Chondrocyte (in vitro differentiated cells): ENCODE measurements at places on chromosomes 3 and 15.
A peak's percentile ranks its signal among the peaks of the same experiment; 100 is the strongest.

DNA sequence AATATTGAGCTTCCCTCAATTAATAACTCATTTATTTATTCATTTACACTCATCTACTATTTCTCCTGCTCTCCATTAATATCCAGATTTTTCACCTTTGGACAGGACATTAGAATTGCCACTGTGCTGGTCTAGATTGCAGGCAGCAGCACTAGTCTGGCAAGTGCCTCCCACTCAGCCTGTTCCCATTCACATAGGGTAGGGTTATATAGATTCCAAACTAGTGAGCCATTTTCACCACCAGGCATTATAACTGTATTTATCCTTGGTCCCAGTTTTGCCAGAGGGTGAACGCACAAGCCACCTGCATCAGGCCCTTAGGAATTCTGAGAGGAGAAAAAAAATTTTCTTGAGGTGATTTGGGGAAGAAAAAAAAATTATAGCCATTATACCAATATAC lies 44.5 kb downstream of the ANAPC13 start:
- no peak for DNase-seq

DNA sequence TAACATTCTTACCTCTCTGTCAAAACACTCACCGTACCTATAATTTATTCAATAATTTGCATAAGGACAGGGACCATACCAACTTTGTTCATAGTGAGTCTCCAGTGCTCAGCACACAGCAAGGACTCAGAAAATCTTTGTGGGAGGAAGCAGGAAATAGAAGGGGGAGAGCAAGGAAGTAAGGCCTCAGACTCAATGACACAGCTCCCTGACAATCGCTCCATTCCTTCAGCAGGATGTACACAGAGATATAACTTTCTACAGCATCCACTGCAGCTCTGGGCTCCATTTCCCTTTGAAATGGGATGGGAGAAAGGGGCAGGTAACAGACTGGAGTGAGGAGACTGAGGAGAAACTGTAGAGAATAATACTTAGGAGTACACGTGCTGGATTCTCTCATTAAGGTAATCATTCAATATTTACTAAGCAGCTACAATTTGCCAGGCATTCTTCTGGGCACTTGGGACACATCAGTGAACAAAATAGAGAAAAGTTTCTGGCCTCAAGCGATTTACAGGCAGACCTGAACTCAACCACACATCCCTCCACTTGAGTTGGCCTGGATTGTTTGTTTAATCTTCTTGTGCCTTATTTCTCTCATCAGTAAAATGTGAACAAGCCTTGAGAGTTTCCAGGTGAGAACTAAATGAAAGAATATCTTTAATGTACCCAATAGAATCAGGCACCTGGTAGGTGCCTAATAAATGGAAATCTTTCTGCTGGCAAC lies 330.3 kb upstream of the THBS1 start:
- DNase-seq: no peak

GRCh38 chr15:62877276-62877857 lies 165.2 kb upstream of the TPM1 start:
- no peak for DNase-seq

GRCh38 chr3:193783166-193783896 lies 190.3 kb downstream of the OPA1 start:
- DNase-seq: no peak

DNA sequence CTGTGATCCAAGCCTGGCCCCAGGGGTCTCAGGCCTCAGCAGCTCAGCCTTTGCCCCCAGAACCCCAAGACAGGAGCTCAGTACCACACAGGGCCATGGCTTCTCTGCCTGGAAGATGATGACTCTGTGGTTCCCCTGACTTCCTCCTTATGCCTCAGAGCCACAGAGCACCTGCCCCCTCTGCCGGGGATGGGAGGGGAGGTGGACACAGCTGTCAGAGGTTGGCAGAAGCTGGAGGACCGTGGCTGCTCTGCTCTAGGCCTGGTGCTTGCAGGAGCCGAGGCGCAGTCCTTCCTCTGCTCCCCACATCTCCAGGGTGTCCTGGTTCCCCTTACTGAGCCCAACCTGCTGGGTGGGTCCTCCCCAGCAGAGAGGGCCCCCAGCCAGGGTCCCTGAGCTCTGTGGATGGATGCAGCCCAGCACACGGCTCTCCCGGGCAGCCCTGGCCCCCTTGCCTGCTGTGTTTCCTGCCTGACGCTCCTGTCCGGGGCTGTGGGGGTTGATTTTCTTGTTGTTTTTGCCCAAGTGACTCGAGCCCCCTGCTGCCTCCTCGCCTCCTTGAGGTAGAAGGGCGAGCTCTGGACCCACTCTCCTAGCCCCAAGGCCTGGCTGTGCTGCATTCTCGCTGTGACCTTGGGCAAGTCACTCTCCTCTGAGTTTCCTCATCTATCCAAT lies 36.6 kb downstream of the PSTPIP1 start:
- DNase-seq: peak; percentile 78

DNA sequence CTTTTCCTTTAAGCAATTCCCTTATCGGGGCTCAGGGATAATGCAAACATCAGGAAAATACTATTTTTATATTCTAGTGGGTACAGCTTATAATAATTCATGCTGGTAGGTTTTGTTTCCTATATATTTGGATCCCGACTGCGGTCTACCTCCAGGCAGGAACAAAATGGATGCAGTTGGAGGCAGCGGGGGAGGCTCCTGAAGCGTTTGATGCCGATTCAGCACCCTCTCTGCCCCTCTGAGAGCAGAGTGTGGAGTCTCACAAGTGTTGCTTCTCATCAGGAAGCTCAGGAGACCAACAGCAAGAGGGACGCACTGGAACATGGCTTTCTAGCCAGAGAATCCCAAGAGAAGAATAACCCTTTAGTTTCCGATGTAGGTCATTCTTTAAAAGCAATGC lies 104.9 kb downstream of the RORA start:
- no peak for DNase-seq

GRCh38 chr3:187520027-187520945 lies 149.9 kb downstream of the SST start:
- no peak for DNase-seq

- no peak for DNase-seq
Observed at GRCh38 chr3:160402221-160403027, 3.0 kb downstream of the SMC4 start.
